Cerebellar cortex (tissue), 1 donor: ENCODE measurements at places on chromosomes 16 and 17.

DNA sequence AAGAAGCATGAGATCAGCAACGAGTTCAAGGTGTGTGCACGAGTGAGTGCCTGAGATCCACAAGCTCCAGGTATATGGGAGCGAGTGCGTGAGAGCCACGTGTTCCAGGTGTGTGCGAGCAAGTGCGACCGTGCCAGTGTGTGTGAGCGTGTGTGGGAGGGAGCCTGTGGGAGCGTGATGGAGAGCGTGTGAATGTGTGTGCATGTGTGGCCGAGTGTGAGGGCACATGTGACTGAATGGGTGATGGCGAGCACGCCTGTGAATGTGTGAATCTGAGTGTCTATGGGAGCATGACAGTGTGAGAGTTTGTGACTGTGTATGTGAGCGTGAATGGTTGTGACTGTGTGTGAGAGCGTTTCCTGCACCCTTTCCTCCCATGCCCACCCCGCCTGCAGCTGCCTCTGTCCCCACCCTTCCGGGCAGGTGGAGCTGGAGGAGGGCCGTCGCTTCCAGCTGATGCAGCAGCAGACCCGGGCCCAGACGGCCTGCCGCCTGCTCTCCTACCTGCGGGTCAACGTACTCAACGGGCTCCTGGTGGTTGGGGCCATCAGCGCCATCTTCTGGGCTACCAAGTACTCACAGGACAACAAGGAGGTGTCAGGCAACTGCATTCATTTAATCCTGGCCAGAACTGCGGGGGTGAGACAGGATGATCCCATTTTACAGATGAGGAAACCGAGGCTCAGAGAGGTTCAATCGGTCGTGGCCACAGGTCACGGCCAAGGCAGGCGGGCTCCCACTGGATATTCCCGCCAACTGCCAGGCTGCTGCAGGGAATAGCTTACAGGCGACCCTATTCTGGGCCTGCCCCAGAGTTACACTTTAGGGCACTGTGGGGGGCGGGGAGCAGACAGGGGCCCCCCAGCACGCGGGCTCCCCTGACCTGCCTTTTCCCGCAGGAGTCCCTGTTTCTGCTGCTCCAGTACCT is 3.7 kb downstream of the TMC8 start:
- DNase-seq = peak; percentile 68

GRCh38 chr17:8745586-8746500 is 1.2 kb upstream of the CCDC42 start:
- DNase-seq = peak; percentile 32

DNA sequence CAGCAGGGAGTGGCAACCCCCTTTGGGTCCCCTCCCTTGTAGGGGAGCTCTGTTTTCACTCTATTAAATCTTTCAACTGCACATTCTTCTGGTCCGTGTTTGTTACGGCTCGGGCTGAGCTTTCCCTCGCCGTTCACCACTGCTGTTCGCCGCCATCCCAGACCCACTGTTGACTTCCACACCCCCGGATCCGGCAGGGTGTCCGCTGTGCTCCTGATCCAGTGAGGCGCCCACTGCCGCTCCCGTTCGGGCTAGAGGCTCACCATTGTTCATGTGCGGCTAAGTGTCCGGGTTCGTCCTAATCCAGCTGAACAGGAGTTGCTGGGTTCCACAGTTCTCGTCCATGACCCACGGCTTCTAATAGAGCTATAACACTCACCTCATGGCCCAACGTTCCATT is 408.1 kb downstream of the KCNJ2 start:
- DNase-seq = no peak

GRCh38 chr17:75346906-75347305 is 57.7 kb upstream of the SLC25A19 start:
- no peak for DNase-seq

- peak; percentile 18 for DNase-seq
Measured at GRCh38 chr17:30379303-30379902, 676 bp downstream of the CPD start.

DNA sequence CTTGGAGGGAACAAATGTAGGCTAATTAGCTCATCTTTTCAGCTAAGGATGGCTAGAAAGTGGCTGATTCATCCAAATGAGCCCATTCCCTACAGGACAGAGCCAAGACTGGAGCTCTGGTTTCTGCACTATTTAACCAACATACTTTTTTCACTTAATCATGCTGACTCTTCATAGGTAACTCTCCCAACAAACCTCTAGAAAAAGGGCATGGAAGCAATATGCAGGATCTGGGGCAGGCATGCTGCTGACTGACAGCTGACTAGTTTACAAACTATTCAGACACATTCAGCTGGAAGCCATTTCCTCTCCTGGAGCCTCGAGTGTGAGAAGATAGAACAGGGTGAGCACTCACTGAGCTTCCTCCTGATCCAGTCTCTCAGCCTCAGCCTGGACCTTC is 6.2 kb downstream of the BECN1 start:
- DNase-seq = no peak

DNA sequence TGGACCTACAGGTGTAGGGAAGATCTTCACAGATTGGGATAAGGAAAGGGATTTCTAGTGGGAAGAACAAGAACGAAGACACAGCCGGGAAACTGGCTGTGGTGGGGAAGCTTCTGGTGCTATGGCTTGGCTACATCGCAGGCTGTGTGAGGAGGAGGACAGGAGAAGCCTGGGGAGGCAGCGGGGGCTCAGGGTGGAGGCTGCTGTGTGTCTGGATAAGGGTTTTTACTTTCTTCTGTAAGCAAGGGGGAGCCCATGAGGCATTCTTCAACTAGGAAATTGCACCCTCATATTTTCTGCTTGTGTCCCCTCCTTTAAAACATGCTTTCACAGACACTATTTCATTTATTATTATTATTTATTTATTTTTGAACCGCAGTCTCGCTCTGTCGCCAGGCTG is 2.9 kb upstream of the RHBDF2 start:
- DNase-seq = no peak

- DNase-seq = no peak
Measured at GRCh38 chr17:40352237-40352778, 12.2 kb downstream of the GJD3 start.

GRCh38 chr16:27924411-27925118 is 138.9 kb downstream of the GSG1L start:
- peak; percentile 9 for DNase-seq

DNA sequence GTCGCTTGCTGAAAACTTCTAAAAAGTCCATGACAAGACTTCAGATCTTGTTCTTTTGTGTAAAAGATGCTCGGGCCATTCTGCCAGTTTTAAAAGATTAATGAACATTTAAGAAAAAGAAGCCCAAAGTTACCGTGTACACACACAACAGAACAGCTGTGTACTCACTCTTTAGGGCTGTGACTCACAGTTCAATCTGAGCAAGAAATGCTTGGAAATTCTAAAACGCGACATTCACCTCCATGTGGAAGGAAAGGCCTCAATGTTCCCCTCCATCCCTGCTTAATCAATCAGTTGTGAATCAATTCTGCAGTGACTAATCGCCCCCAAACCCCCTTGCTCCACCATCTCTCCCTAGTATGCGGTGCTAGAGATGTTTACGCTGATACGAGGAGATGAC is 609.9 kb upstream of the SALL1 start:
- DNase-seq = no peak

DNA sequence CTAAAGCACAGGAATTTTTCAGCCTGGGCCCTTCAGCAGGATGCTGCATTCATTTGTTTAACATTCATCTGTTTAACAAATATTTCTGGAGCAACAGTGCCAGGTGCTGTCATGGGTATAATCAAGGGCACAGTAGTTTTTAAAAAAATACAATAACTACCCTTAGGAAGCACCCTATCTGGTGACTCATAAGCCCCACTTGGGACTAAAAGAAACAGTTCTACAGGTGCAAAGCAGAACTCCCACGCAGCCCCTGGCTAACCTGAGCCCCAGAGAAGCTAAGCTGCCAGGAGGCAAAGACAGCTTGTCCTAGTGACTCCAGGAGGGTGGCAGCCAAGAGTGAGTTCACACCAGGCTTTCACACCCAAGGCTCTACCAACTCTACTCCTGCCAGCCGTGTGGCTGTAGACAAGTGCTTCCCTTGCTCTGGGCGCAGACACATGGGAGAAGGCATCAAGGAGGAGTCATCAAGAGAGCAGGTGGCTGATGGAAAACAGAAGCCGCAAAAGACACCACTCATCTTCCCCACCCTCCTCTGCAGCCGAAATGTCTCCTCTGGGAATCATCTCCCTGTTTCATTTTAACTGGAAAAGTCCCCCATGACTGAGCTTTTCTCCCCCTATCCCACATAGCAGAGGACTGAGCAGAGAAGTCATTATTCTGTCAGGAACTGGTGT is 14.4 kb downstream of the CUEDC1 start:
- DNase-seq = peak; percentile 45

- no peak for DNase-seq
Measured at GRCh38 chr16:86508028-86508946, 2.0 kb upstream of the FOXF1 start.

- DNase-seq = no peak
Measured at GRCh38 chr17:39648616-39649366, 11.8 kb downstream of the STARD3 start.

DNA sequence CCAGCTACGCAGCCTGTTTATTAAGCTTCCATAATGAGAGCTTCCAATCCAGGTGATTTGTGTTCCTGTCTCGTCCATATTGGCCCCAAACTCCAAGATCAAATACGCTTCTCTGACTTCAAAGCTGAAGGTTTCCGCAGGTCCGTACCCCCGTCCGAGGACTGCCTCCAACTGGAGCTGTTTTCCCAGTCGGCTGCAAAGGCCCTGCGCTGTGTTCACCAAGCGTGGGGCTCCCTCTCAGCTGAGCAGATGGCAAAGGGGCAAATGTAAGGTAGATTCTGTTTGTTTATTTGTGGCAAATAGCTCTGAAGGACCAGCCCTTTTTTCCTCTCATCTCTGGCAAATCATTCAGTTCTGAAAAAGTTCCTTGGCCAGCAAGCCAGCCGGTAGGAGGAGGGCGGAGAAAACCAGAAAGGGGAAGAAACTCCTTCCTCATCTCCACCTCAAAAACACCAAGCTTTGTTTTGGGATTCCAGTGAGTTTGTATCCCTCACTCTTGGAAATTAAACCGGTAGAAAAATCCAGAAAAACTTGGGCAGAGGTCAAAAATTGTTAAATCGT is 35.2 kb downstream of the NXN start:
- no peak for DNase-seq

- no peak for DNase-seq
Measured at GRCh38 chr16:31461921-31462804, 2.9 kb downstream of the ARMC5 start.

DNA sequence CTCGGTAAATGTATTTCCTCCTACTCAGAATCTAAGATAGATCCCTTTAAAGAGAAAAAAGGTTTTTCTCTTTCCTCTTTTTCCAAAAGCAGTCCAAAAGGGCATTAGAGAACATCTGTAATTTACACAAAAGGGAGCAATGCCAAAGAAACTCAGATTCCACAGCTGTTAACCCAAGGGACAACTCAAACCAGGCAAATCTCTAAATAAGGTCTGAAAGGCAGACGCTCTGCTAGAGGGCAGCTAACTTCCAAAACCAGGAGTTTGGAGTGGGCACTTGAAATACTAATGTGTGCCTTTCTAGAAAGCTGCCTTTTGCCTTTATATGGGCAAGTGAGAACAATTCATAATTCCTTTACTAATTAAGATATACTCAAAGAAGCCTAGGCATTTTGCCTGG is 435.7 kb downstream of the ZFHX3 start:
- DNase-seq = no peak

GRCh38 chr17:9676820-9677310 is 31.5 kb downstream of the USP43 start:
- no peak for DNase-seq

- DNase-seq = peak; percentile 63
Measured at GRCh38 chr16:88737298-88738150, 31.2 kb downstream of the CTU2 start.
